ENCODE measurements at places on chromosomes 5 and 9. TPM values are rescaled to one million over a fixed set of nuclear protein-coding genes. Genes with fewer than 3 reads are reported as not detected.

- no peak overlapping the region for H3K4me3 ChIP-seq
- H3K36me3 ChIP-seq: no peaks in the 10 kb centered on the region
- no peak overlapping the region for H3K27ac ChIP-seq
Observed at GRCh38 chr5:117792476-117792875, 1195.9 kb downstream of the DTWD2 start.

DNA sequence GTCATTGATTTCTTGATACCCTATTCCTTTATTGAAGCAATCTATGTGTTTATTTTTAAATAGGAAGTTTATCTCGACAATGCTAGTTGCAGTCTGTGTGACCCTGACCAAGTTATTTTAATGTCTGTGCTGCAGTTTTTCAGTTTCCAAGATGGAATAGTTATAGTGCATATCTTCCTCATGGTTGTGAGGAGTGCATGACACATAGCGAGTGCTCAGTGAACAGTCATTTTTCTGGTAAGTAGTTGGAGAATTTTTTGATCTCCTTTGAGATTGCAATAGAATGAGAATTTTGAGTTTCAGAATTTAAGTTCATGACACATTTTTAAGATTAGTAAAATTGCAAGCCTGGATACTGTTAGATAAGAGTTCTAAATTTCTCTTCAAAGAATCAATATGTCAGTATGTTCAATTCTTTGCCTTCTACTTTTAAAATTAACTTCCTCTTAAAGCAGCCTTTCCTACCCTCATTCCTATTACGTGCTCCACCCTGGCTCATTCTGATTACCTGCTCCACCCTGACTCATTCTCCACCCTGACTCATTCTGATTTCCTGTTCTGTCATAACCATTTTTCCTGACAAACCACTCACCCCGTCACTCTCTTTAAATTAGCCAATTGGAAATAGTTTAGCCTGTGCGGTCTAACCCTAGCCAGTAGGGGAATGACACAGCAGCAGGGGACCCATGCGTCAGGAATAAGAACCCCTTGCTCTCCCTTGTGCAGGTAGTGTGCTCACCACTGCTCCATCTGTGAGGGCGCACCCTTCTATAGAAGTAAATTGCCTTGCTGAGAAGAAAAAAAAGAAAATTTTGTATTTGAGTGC, 30.7 kb downstream of the SPIN1 start:
- no peaks in the 10 kb centered on the region for H3K27me3 ChIP-seq
- H3K4me3 ChIP-seq: no peak overlapping the region
- H3K4me1 ChIP-seq: peaks cover 13% of the 10 kb centered on the region
- H3K36me3 ChIP-seq: peaks cover 75% of the 10 kb centered on the region
- DNase-seq: no peak
- peak overlapping the region; percentile 54 for H3K27ac ChIP-seq

DNA sequence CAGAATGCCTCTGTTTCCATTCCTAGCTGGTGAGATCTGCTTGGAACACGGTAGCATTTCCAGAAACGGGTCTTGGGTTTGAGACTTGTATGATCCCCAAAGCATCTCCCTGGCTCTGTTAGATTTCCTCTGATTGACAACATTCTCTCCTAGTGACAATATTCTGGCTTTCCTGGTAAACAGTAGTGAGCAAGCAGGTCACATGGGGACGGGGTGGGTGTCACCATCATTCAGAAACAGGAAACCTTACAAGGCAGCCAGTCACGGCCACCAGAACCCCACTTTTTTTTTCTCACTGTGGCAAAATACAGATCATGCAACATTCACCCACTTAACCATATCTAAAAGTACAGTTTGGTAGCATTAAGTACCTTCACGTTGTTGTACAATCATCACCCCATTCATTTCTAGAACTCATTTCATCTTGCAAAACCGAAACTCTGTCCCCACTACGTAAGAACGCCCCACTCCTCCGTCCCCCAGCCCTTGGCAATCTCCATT, 90.1 kb upstream of the LMX1B start:
- H3K4me3 ChIP-seq: peak overlapping the region; percentile 75
- H3K27ac ChIP-seq: peak overlapping the region; percentile 76
- H3K36me3 ChIP-seq: no peaks in the 10 kb centered on the region
- H3K27me3 ChIP-seq: peaks cover 31% of the 10 kb centered on the region
- DNase-seq: no peak

The CKMT2 gene
- not detected for total RNA-seq

DNA sequence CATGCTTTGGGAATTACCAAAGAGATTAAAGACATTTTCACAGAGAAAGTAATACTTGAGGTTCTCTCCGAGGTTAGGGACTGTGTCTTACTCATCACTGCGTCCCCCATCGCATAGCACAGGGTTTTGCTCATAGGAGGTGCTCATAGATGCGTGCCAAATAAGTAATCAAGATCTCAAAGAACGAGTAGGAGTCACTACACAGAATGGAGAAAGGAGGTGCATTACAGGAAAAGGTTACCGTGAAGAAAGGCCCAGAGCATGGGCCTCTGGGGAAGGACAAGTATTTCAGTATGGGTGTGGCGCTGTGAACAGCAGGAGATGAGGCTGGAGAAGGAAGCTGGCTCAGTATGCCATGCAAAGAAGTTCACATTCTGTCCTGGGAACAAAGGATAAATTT, 182.4 kb downstream of the ACTL7B start:
- no peak overlapping the region for H3K4me3 ChIP-seq
- no peaks in the 10 kb centered on the region for H3K36me3 ChIP-seq
- H3K4me1 ChIP-seq: no peaks in the 10 kb centered on the region
- H3K27me3 ChIP-seq: no peaks in the 10 kb centered on the region
- DNase-seq: no peak

GRCh38 chr5:71652803-71653543, 65.8 kb downstream of the MCCC2 start:
- H3K36me3 ChIP-seq: peaks cover 43% of the 10 kb centered on the region
- H3K27me3 ChIP-seq: no peaks in the 10 kb centered on the region
- no peak overlapping the region for H3K27ac ChIP-seq
- no peak overlapping the region for H3K4me3 ChIP-seq
- no peak for DNase-seq

- H3K4me3 ChIP-seq: no peak overlapping the region
- H3K27ac ChIP-seq: no peak overlapping the region
Observed at GRCh38 chr9:130933114-130934046, 5.7 kb downstream of the FIBCD1 start.

The LCN1 gene
- total RNA-seq: not detected

DNA sequence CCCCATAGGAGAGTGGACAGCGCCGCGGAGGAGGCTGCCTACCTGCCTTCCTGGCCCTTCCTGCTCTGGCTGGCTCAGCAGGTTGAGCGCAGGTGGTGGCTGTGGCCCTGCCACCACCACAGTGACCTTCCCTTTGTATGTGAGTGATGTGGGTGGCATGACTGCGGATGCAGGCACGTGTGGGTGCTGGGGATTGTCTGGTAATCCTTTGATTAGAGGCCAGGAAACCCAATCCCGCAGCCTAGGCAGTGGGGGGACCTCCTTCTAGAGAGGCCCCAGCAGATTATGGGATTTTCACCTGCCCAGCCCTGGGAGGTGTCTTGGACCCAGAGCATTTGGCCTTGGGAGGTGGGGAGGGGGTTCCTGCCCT, 16.5 kb downstream of the RXRA start:
- H3K4me3 ChIP-seq: no peak overlapping the region
- H3K27ac ChIP-seq: no peak overlapping the region
- no peak for DNase-seq
- H3K27me3 ChIP-seq: peaks cover 3% of the 10 kb centered on the region
- peaks cover 8% of the 10 kb centered on the region for H3K4me1 ChIP-seq
- no peaks in the 10 kb centered on the region for H3K36me3 ChIP-seq

The ACOT12 gene
- total RNA-seq: not detected

DNA sequence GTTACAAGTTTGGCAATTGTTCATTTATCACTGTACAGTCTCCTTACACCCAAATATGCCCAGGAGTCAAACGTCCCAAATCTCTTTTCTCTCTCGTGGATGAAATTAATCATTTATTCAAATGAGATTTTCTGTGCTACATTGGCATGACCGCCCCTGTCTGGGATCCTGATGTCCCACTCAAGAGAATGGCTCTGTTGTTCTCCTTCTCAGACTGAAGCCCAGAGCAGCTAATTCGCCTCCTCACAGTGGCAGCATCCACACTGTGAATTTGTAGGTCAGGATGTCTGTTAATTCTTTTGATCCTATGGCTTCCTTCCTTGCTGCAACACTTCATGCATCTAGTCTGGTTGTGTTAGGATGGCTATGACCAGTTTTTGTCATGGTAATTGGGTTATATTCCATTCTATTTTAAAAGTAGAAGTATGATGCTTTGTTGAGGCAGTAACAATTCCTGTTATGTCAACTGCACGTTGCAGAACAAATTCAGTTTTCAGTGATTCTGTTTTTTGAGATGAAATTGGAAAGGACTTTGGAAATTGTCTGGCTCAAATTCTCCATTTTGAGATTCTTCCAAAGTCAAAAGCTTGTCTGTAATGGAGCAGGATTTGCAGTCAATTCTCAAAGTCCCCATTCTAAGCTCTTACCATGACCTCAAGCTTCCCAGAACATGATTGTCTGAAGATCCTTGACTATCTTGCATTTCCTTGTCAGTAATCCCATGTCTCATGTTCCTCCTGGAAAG, 141.5 kb upstream of the GAS1 start:
- no peaks in the 10 kb centered on the region for H3K4me1 ChIP-seq
- H3K4me3 ChIP-seq: no peak overlapping the region
- H3K27me3 ChIP-seq: no peaks in the 10 kb centered on the region
- no peaks in the 10 kb centered on the region for H3K36me3 ChIP-seq
- no peak for DNase-seq
- H3K27ac ChIP-seq: no peak overlapping the region

DNA sequence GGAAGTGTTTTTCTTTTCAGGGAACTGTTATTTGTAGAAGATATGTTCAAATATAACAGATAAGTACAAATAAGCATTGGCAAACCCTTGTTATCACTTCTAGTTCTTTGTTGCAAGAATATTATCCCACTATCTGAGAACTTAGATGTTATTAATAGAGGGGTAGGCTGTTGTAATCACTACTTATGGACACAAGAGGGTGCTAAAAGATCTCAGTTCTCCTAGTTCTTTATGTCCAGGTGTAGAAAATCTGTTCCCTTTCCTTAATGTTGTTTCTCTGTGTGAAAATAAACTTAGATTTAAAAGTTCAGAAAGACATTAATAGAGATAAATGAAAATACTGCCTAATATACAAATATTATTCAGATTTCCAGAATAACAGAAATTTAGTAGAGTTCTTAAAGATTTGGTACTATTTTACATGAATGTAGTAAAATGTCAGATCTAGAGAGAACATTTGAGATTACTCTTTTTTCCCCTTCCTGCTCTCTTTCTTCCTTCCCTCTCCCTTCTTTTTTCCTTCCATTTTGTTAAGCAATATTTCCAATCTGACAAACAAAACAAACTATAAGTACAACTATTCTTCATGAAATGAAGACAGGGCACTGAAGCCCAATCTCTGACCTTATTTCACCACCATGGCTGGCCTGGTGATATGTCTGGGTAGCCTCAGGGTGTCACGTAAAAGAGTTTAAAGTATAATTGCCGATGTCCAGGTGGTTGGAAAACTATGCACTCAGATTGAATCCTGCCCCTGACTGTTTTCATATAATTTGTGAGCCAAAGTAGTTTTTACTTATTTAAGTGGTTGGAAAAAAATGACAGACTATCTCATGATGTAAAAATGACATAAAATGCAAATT, 43.6 kb upstream of the C5orf46 start:
- DNase-seq: no peak
- H3K27me3 ChIP-seq: no peaks in the 10 kb centered on the region
- H3K4me3 ChIP-seq: no peak overlapping the region
- H3K4me1 ChIP-seq: no peaks in the 10 kb centered on the region
- H3K27ac ChIP-seq: no peak overlapping the region
- H3K36me3 ChIP-seq: no peaks in the 10 kb centered on the region

The IFNA21 gene
- total RNA-seq: not detected

GRCh38 chr5:67291066-67291465, 94.5 kb upstream of the CD180 start:
- H3K4me3 ChIP-seq: no peak overlapping the region
- H3K27me3 ChIP-seq: peaks cover 2% of the 10 kb centered on the region
- no peak overlapping the region for H3K27ac ChIP-seq
- no peaks in the 10 kb centered on the region for H3K4me1 ChIP-seq

DNA sequence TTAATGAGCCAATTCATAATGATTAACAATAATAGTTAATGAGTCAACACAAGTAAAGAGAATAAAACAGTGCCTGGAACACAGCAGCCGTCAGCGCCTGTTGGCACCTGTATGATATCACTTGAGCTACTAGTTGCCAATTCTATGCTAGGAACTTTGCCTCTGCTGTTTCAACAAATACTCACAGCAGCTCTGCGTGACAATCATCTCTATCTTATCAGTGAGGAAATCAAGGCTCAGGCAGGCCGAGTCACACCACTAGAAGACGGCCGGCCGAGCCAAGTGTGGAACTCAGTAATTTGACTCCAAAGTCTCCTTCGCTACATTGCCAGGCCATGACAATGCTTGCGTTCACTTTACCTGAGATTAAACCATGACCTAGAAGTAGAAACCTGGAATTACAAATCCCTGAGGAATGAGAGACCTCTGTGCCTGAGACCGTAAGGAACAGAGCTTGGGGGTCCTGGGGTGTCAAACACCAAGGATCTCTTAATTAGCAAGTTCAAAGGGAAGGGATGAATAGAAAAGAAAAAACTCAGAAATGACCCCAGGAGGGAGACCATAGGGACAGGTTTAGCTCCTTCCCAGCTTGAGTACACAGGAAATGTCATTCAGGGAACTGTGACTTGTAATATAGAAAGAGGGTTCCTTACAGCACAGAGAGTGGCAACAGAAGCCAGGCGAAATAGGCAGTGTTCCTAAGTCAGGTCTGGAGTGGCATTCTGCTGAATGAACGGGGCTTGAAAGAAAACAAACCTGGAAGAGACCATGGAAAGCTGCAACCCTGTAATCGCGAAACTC, 109.1 kb downstream of the SUSD1 start:
- H3K36me3 ChIP-seq: peaks cover 35% of the 10 kb centered on the region
- peaks cover 25% of the 10 kb centered on the region for H3K4me1 ChIP-seq
- no peaks in the 10 kb centered on the region for H3K27me3 ChIP-seq
- no peak for DNase-seq

DNA sequence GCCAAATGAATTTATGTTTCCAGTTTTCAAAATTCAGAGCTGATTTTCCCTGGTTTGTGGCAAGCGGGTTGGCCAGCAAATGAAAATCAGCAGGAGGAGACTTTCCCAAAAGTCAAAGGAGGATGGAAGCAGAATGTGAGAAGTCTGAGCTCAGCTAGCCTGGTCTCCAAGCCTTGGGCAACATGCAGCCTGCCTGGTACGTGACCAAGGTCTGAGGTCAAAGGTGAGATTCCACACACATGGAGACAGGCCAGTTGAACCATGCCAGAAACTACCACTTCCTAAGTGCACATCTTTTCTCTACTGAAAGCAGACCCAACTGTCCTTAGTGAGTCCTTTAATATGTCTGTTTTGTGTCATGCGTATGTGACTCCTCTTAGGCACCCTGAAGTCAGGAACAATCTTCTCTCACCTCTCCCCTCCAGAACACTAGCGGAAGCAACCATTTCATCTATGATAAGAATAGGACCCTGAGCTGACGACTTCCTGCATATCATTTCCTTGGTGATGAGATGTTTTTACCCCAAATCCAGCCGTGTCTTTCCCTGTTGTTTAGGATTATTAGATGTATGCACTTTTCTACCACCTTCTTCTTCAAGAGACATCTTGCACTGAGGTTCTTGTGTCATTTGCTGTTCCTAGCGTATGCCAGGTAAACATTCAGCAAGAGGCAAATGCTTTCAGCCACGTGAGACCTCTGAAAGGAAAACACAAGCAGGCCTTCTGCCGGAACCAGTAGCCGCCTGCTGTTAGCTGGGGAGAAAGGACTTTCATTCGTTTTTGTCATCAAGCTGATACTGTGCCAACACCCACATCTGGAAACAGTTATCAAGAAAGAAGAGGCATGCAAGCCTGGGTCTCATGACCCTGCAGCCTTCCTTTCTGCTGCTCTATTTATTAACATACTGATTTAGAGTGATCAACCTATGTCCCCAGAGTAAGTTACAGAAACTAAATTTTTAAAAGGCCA, 9.7 kb upstream of the TGFBI start:
- no peak overlapping the region for H3K4me3 ChIP-seq
- H3K36me3 ChIP-seq: no peaks in the 10 kb centered on the region
- H3K27ac ChIP-seq: no peak overlapping the region
- no peak for DNase-seq
- no peaks in the 10 kb centered on the region for H3K4me1 ChIP-seq

All from activated naive CD8-positive, alpha-beta T cell treated with anti-CD3 and anti-CD28 coated beads, Interleukin-2, amount 10 ng/mL, durations not matched to agents 7 days and 5 days (primary cell).